ENCODE measurements at places on chromosomes 1 and 21.

- DNase-seq = no peak
Measured at GRCh38 chr1:118481126-118481525, 296.1 kb upstream of the SPAG17 start.

DNA sequence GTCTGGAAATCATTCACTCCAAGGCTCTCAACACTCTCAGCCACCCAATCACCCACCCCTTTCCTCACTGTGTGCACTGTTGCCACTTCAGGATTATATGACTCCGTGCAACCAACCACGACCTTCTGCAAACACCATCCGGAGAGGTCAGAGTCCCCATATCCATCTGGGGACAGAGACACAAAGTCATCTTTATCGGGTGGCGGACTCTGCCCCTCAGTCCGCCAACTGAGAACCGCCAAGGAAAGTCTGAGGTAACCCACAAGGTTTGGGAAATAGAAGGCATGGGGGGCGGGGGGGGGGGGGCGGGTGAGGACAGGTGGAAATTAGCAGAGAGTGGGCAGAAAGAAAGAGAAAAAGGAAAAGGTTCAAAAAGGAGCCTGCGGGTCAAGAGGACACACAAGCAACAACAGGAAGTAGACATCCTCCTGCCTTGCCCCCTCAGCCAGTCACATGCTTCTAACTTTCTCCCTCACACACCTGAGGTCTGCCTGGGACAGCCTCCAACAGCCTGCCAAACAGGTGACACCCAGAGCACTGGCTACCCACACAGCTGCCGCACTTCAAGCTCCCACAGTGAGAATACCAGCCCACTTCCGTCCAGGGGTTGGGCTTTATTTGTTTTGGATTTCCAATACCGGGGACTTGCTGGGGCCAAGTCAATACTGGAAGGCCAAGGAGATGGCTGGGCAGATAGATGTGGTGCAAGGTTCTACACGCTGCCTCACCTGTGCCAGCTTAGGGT is 58.1 kb downstream of the SSBP3 start:
- DNase-seq = no peak

DNA sequence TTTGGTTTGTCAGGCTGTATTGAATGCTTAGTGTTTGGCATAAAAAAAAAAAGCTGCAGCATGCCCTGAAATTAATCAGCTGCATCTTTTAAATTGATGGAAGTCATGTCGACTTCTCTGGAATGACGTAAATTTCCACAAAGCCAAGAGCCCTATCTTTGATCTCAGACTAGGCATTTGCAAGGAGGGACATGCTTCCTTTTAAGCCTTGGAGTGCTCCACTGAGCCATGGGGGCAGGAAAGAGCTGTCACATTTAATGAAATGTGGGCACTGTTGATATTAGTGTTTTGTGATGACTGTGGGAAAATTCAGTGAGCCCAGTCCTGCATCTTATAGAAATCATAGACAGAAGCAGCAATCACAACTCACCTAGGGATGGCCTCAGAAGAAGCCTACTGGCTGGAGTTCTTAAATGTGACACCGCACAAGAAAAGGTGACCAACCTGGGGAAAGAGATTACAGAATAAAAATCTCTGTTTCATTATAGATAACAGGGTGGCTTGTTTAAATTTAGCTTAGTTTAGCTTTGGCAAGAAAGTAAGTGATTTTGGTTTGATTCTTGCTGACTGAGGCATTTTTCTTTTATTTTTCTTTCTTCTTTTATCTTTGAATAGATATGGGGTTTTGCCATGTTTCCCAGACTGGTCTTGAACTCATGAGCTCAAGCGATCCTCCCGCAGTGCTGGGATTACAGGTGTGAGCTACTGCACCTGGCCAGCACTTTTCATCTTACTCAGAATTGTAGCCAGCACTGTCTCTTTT is 188.2 kb downstream of the HHAT start:
- no peak for DNase-seq

DNA sequence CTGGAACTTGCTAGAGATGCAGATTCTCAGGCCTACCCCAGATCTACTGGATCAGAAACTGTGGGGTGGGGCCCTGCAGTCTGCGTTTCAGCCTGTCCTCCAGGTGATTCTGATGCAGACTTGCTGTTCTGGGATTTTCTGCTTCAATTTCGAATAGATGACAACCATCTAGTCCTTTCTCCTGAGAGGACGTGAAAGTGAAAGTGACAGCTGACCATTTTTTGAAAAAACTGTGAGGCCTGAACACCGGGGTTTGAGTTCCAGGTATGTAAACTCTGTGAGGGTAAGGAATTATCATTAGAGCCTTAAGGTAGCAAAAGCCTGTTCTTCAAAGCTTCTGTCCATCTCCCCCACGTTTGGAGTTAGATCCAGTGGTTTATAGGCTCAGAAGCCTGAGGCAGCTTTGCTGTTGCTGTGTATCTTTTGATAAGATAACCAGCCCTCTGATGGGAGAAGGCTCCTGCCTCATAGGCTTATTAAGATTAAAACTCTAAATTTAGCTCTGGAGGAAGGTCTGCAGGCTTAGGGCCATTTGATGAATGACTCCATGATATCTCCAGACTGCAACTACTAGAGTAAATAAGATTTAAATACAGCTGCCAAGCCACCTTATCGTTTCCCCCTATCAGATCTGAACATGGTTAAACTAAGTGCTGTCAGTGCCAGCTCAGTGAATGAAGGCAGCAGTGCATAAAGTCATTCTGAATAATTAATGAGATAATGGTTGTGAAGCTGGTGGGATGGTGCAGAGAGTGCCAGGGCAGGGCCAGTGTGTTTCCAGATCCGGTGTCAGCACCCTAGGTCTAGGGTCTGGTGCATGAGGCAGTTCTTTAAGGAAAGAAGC is 335.2 kb downstream of the HHAT start:
- no peak for DNase-seq

All from epithelial cell of prostate (primary cell).